ENCODE measurements at places on chromosomes 4 and X. TPM values are rescaled to one million over a fixed set of nuclear protein-coding genes. Genes with fewer than 3 reads are reported as not detected.

The BEND4 gene
- 0.53 TPM for total RNA-seq

GRCh38 chr4:144709793-144710525 lies 64.0 kb downstream of the HHIP start:
- DNase-seq, result no peak

The EGFL6 gene
- not detected for total RNA-seq

- DNase-seq, result no peak
These were observed 33.8 kb downstream of the RBBP7 start for GRCh38 chrX:16836371-16836770.

DNA sequence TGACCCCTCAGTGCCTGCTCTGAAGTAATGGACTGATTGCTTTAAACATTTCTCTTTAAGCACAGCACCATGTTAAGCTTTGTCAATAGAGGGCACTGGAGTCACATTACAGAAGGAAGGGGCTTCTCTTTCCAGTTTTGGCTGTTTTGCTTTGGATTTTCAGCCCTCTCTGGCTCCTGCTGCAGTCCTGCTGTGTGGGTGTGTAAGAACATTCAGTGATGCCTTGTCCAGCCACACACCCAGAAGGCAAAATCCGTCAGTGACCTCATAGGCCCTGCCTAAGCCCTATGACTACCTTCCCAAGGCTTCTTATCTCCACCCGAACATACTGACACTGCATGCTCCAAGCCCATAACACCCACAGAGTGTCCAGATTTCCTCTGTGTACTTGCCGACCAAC lies 215.3 kb upstream of the CTSO start:
- no peak for DNase-seq

The AREG gene
- 7.7 TPM for total RNA-seq

DNA sequence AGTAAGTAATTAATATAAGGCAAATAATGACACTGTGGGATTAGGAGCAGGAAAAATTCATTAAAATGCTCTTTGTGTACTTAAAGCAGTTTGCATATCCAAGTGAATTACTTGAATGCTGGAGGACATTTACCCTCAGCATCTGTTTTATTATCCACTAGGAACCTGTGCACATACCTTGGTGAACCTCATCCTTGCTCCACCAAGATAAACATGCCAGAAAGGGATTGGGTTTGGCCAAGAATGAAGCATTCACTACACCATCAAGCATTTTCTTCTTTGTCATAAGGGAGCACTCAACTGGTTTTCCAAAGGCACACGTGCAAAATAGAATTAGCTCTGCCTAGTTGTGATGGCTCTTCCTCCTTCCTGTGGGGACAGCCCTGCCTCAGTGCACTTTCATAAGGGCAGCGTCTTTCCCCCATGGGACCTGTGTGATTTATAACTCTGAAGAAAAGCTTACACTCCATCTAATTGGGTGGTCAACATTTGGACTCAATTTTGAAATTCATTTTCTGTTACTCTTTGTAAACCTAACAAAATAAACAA lies 291.7 kb downstream of the USP46 start:
- no peak for DNase-seq

- DNase-seq, result no peak
These were observed 70.9 kb upstream of the FAM9C start for GRCh38 chrX:13115146-13115855.

GRCh38 chr4:12576409-12576808 lies 907.7 kb downstream of the RAB28 start:
- no peak for DNase-seq

DNA sequence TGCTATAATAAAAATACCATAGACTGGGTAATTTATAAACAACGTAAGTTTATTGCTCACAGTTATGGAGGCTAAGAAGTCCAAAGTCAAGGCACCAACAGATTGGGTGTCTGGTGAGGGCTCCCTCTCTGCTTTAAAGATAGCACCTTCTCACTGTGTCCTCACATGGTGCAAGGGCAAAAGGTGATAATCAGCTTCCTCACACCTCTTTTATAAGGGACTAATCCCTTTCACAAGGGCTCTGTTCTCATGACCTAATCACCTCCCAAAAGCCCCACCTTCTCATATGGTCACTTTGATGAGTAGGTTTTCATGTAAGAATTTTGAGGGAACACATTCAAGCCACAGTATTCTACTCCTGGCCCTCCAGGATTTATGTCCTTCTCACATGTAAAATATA lies 641.7 kb upstream of the ATOH1 start:
- DNase-seq, result no peak

- no peak for DNase-seq
These were observed 5.5 kb downstream of the PORCN start for GRCh38 chrX:48514126-48514806.

The OTUD6A gene
- not detected for total RNA-seq

The CCKAR gene
- not detected for total RNA-seq

DNA sequence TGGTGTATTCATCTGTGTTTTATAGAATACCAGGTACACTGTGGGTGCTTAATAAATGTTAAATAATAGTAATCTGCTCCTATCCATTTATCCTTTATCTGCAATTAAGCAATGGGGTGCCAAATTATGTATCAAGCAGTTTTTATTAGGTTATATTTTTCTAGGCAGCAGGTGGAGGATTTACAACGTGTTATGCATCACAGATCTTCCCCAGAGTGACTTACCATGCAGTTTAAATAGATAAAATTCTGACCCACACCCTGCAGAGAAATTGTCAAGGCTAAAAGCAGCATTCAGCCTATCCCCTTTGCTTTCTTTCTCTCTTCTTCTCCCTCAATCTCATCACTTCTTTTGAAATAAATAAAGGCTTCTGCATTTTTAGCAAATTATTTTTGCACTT lies 306.4 kb downstream of the CXXC4 start:
- DNase-seq, result no peak

DNA sequence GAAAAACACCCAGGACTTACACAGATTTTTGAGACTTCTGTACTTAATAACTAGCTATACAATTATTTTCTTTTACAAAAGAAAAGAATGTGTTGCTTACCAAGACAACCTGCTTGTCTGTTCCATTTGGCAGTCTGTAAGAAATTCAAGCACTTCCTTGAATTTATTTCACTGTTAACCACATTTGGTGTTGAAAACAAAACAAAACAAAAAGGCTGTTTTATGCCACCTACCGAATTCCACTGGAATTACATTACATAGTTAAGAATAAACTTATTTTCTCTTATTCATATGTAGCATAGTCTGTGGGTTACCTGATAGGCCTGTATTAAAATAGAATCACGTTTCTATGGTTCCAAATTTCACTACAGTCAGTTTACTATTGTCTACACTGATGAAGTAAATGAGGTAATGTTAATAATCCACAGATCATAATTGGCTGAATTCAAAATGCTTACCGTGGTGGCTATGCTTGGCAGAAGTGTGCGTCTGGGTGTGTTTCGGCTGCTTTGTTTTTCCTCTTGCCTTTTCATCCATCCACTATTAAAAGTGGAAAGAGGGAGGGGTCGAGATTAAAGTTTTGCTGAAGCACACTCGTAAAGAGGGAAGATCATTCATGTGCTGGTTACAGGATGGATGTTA lies at the start of gene TLR1:
Gene TLR1 (minus strand): TSS at position 138 of the 642 bp plus-strand sequence. CDS start 5,960 bp downstream, outside the sequence.
- DNase-seq, result peak; percentile 63

- no peak for DNase-seq
These were observed 321.9 kb upstream of the EMCN start for GRCh38 chr4:100839712-100840111.

DNA sequence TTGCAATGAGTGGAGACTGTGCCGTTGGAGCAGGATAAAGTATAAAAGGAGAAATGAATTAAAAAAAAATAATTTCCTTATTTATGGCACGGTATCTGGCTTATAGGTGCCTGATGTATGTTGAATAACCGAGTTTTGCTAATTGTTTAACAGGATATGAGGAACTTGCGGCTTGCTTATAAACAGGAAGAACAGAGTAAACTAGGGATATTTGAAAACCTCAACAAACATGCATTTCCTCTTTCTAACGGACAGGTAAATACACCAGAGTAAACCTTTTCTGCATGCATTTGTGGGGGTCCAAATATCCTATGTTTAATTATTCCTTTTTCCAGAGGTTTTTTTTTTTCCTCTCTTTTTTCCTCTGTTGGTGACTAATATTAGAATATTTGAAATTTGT lies 36.8 kb downstream of the MTMR1 start:
- no peak for DNase-seq

GRCh38 chr4:28146191-28146590 lies 1285.5 kb downstream of the STIM2 start:
- no peak for DNase-seq

The TLR10 gene
- total RNA-seq, result not detected

GRCh38 chr4:119110121-119110520 lies 25.5 kb upstream of the MYOZ2 start:
- no peak for DNase-seq

All from glomerular endothelial cell (primary cell).